ENCODE measurements at places on chromosomes 7 and 10.
A peak's percentile ranks its signal among the peaks of the same experiment; 100 is the strongest.

GRCh38 chr7:14639329-14639728, 263.2 kb downstream of the DGKB start:
- DNase-seq, result no peak

- DNase-seq, result no peak
These were observed 27.4 kb upstream of the PSAP start for GRCh38 chr10:71878327-71879034.

- DNase-seq, result no peak
These were observed 1.4 kb downstream of the MDH2 start for GRCh38 chr7:76049295-76049694.

DNA sequence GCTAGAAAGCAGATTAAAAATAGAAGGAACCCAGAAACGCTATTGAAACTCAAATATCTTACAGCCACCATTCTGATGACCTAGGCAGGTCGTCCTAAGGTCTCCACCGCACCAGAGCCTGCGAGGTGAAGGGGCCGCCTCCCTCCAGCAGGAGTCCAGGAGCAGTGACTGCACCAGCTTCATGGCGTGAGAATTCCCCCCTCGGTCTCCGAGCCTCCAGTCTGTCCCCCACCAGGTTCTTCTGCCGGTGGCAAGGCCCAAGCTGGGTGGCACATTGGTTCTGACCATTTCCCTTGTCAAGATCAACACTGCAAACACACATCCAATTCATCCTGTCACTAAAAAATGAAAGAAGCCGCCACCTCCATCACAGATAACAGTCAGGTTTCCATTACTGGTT, 98.7 kb downstream of the DIP2C start:
- no peak for DNase-seq

DNA sequence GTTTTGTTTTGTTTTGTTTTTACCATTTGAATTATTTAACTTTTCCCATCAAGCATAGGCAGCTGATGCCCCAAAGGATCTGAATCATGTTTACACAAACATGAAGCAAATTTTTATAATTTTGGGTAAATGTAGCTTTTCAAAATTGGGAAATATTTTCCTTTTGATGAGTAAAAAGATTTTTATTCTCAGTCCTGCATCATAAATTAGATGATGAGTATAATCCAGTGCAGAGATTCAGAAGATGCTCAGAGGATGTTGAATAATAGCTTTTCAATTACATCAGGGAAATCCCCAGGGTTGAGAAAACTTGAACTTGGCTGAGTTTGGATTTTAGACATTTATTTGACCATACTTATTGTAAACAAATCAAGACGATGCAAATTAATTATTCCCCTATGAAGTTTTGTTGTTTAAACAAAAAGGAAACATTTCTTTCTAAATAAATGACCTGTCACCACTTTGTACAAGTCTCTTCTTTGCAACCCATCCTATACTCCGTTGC, 121.7 kb downstream of the FAM204A start:
- no peak for DNase-seq

DNA sequence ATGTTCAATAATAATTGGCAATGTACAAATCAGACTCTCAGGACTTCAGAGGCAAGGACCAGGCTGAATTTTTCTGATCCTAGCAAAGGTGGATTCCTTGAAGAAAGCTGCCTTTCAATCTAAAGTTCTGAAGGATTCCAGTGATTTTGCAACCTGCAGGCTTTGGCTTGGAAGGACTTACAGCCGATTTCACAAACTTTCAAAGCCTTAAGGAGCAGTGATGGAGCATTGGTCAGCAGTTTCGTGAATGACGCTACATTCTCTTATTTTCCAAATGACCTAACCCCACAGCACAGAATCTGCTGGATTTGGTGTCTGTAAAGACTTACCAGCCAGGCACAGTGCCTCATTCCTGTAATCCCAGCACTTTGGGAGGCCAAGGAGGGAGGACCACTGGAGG, 167.5 kb downstream of the ARHGAP12 start:
- DNase-seq, result no peak

GRCh38 chr10:88315755-88316154, 267.4 kb downstream of the RNLS start:
- peak; percentile 20 for DNase-seq

DNA sequence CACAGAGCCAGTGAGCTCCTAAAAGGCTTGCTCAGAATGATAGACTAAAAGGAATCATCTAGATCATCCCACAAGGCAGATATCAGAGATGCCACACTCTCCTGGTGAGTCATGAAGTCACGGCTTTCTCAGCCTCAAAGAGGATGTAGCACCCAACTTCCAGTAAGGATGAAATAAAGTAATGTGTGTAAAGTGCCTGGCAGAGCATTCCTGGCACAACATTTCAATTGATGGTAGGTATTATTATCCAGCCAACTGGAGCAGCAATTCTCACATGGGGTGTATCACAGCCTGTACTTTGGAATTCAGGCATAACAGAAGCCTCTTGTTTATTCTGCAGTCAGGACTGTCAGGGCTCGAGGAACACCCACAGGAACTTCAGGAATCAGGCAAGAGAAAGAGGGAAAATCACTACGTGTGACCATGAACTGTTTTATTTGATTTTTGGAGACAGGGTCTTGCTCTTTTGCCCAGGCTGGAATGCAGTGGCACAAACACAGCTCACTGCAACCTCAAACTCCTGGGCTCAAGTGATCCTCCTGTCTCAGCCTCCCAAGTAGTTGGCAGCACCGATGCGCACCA, 5.3 kb upstream of the NAT16 start:
- DNase-seq, result peak; percentile 62

DNA sequence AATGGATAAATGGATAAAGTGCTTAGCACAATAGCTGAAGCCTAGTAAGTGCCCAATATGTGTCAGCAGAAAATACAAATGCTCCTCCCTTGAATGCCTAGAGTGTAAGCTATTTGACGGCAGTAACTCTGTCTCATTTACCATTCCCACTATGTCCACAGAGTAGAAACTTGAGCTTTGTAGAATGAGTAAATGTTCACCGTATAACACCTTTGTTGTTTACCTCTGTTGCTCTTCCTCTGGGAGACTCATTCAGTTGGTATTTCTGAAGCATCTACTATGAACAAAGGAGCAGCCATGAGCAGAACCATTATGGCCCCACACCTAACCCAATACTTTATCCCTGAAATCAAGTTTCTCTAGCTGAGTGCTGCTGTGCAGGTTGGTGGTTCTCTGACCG, 8.4 kb upstream of the SLC16A12 start:
- no peak for DNase-seq

GRCh38 chr7:73904219-73905137, 43.5 kb downstream of the TMEM270 start:
- DNase-seq, result no peak

- DNase-seq, result peak; percentile 80
These were observed 206.1 kb upstream of the NPSR1 start for GRCh38 chr7:34451923-34452322.

- no peak for DNase-seq
These were observed 517.5 kb downstream of the KIF20B start for GRCh38 chr10:90218846-90219245.

- DNase-seq, result no peak
These were observed 18.7 kb upstream of the ZNF800 start for GRCh38 chr7:127411176-127411575.

DNA sequence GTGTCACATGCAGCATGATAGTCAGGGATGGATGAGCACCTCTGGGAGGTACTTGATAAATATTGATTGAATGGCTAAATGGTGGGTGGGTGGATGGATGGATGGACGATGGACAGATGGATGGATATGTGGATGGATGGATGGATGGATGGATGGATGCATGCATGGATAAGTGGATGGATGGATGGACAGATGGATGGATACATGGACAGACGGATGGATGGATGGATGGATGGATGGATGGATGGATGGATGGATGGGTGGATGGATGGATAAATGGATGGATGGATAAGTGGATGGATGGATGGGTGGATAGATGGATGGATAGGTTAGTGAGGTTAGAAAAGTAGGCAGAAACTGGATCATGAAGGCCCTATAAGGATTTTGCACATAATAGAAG, 37.4 kb downstream of the PTPRE start:
- DNase-seq, result no peak

All from iris pigment epithelial cell (primary cell).